ENCODE measurements at places on chromosomes 5 and 9.
A peak's percentile ranks its signal among the peaks of the same experiment; 100 is the strongest.

- no peak for DNase-seq
These were observed 187.6 kb downstream of the GADD45G start for GRCh38 chr9:89792189-89793123.

- no peak for DNase-seq
These were observed 10.2 kb upstream of the LCP2 start for GRCh38 chr5:170307575-170308465.

DNA sequence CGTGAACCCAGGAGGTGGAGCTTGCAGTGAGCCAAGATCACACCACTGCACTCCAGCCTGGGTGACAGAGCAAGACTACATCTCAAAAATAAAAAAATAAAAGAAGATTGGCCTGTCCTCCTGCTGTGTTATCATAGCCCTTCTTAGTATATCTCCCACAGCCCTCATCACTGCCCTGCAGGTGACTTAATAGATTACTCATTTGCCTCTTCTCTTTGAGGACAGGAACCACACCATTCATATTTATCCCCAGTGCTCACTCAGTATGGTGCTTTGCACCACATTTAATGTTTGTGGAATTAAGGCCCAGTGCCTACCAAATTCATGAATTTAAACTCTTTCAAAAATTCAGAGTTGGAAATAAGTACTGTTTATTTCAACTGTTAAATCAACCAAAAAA, 10.3 kb downstream of the IDNK start:
- DNase-seq, result no peak

GRCh38 chr5:5650242-5650641, 227.8 kb downstream of the ICE1 start:
- peak; percentile 59 for DNase-seq

DNA sequence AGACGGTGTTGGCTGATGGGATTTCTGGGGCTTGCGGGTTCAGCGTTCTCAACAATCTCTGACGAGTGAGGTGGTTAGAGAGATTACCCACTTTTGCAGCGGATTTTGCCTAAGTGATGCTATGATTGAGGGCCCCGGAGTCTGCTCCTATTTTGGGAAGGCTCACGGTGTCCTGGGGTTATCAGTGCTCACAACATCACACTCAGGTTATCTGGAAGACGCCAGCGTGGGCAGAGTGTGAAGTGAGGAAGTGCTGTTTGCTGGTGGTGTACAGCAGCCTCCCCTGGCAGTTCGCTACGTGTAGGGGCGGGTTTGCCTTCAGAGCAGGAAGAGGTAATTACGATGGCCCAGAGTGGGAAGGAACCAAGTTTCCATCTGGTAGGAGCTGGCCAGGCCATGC, 341.2 kb upstream of the IRX2 start:
- DNase-seq, result no peak

DNA sequence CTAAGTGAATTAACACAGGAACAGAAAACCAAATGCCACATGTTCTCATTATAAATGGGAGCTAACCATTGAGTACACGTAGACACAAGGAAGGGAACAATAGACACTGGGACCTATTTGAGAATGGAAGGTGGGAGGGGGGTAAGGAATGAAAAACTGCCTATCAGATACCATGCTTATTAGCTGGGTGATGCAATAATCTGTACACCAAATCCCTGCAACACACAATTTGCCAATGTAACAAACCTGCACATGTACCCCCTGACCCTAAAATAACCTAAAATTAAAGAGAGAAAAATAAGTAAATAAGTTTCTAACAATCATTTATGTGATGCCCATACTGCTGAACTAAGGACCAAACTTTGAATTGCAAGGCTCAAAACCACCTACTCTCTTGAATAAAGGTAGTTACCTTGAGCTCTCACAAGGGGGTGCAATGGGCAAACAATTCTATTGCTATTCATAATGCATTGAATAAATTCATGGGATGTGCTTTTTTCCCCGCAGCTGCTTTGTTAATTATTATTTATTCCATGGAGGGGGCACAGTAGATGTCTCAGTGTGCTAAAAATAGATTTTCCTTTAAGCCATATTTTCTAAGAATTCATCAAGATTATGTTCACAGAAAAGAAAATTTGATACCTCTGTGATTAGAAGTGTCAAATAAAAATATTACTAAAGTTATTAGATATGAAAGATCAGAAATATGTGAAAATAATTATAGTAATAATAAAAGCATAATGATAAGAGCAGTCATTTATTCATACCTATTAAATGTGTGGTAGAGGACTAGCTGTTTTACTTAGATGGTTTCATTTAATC, 76.2 kb upstream of the PTPN3 start:
- DNase-seq, result peak; percentile 73

DNA sequence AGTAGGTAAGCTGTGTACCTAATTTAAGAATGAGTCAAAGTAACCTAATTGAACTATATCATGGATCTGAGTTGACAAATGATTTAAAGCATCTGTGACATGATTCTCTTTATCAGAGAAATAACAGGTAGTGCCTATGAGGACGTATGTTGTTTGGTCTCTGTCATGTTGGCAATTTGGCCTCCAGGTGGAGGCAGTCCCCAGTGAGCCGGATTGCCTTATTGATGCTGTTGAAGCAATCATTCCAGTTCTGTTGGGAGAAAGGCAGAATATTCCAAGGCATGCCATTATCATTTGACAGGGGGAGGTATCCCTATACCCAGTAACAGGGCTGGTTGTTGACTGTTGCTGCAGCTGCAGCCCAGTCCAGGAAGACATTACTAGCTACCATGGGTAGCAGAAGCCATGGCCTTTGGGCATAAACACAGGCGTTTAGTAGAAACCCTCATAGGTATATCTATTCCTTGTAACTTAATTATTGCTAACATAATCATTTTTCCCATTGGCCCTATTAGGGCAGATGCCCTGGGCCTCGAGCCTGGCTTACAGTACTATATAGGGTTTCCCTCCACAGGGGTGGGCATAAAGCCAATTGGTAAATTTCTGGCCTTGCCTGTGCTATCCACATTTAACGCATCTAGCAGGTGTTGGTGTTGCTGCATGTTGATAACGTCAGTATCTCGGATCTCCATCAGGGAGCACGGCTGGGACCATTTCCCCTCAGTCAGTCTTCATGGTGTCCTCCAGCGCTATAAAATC, 12.2 kb upstream of the SLC22A4 start:
- no peak for DNase-seq

GRCh38 chr5:79259383-79259782, 23.5 kb downstream of the JMY start:
- no peak for DNase-seq
